ENCODE measurements at places on chromosomes 4 and X. TPM values are rescaled to one million over a fixed set of nuclear protein-coding genes. Genes with fewer than 3 reads are reported as not detected.

CC2D2A gene
- 10.1 TPM for polyA plus RNA-seq

FATE1 gene
- not detected for polyA plus RNA-seq

KCNE5 gene
- 0.08 TPM for polyA plus RNA-seq

CHIC2 gene
- 6.2 TPM for polyA plus RNA-seq

DUX4 gene
- polyA plus RNA-seq = not detected

SFRP2 gene
- not detected for polyA plus RNA-seq

HSFX1 gene
- polyA plus RNA-seq = 0.45 TPM

BCLAF3 gene
- 4.0 TPM for polyA plus RNA-seq

DHRSX gene
- polyA plus RNA-seq = 32.1 TPM

IL2RG gene
- polyA plus RNA-seq = 0.12 TPM

CYBB gene
- 0.04 TPM for polyA plus RNA-seq

KIT gene
- polyA plus RNA-seq = not detected

FHDC1 gene
- 0.32 TPM for polyA plus RNA-seq

RIPPLY1 gene
- polyA plus RNA-seq = 0.10 TPM

PNMA6A gene
- 3.3 TPM for polyA plus RNA-seq

ADAMTS3 gene
- not detected for polyA plus RNA-seq

RBM47 gene
- polyA plus RNA-seq = 41.5 TPM

SOWAHB gene
- 0.03 TPM for polyA plus RNA-seq

PRICKLE3 gene
- polyA plus RNA-seq = 12.9 TPM

CHIC1 gene
- 7.4 TPM for polyA plus RNA-seq
